NCI-H1694 treated with DMSO at 0.1 percent for 48 hours (cell line): ENCODE measurements at places on chromosomes 7 and 10.

DNA sequence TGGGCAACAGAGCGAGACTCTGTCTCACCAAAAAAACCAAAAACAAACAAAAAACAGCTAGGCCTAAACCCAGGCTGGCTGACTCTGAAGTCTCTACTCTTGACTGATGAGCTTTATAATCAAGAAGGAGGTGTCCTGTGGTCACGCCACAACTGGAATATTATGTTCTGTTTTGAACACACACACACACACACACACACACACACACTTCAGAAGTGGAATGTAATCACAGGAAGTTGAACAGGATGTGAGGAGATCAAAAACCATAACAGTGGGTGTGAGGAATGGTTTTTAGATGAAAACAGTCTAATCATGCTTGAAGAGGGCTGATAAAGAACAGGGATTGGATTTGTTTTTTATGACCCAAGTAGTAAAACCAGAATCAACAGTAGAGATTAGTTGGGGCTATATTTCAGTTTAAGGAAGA lies 51.1 kb upstream of the IL6 start:
- DNase-seq: no peak

DNA sequence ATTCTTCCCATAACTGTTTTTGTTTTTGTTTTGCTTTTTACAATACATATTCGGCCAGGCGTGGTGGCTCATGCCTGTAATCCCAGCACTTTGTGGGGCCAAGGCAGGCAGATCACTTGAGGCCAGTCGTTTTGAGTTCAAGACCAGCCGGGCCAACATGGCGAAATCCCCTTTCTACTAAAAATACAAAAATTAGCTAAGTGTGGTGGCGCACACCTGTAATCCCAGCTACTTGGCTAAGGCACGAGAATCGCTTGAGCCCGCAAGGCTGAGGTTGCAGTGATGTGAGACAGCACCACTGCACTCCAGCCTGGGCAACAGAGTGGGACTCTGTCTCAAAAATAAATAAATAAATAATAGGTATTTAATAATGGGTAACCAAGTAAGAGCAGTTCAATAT lies 2.3 kb downstream of the TM9SF3 start:
- DNase-seq: no peak

DNA sequence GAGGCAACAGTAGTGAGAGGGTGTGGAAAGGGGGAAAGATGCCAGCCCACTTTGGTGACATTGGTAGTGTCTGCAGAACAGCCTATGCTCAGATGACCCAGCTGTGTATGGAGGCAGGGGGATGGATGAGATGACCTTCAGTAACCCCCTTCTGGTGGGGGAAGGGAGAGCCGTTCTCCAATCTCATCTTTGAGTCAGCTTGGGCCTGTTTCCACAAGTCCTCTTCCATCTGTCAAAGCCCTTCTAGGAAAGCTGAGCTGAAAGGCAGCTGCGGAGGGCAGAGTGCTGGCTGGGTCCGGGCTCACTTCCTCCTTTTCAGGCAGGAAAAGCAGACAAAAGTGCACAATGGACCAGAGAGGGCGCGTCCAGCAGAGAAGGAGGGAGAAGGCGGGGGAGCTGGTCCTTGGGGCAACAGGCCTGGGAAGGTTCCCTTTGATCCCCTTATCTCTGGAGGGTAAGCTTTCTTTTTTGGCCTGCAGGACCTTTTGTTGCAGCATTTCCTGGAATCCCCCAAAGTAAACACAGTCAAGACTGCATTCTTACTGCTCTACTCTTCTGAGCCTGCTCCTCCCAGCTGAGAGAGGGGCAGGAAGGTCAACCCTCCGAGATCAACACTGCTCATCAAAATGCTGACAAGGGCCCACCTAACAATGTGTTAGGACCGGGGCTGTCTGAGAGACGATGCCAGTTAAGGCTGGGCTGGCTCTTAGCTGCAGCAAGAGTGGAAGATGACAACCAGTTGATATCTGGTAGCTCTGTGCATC lies 1.2 kb upstream of the LRMDA start:
- peak; percentile 45 for DNase-seq

DNA sequence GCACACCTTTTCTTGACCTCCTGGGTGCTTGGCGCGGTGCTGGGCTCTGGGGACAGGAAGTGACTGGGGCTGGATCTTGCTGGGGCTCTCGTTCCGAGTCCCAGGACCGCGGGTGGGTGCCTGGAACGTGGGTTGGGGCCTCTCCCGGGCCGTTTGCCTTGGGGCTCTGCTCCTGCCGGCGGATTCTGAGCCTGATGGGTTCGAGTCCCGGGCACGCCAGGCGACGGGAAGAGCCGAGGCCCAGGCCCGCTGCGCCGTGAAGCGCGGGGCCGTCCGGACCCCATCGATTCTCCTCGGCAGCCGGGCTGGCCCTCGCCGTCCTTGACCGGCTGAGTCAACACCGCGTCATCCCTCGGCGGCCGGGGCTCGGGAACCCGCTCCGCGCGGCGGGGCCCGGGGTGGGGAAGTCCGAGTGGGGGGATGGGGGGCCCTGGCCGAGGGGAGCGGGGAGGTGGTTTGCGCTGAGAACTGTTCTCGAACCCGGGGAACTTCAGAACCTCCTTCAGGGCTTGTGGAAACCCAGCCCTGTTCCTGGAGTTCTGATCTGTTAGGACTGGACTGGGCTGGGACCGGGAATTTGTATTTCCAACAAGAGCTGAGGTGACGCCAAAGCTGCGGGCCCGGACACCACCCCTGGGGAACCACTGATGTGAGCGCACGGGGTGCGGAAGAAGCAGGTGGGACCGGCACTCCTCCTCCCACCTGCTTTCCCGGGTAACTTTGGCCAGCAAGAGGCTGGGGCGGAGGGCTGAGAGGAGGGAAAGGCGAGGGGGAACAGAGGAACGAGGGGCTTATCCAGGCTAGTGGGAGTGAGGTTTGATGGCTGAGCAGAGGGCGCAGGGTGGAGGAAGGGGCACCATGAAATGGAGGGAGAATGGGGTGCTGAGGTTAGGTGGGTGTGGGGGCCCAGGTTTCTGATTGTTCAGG lies 6.2 kb downstream of the HHEX start:
- DNase-seq: no peak

DNA sequence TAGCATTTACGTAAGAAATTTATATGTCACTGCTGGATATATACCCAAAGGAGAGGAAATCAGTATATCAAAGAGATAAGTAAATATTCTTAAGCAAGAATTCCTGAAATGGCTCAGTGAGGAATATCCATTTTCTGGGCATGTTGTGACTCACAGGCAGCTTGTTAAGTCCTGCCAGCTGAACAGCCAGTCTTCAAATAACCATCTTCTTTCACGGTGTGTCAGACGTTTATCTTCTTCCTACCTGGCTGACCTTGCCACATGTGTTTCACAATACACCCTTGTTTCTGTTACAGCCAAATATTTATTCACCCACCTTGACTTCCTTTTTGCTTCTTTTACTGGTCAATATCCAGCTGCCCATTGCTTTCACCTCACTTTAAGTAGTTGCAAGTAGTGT lies 648.1 kb downstream of the ANKRD7 start:
- no peak for DNase-seq

- DNase-seq: no peak
Measured at GRCh38 chr10:93378997-93379730, 103.0 kb downstream of the MYOF start.

GRCh38 chr10:116907245-116907987 lies 58.1 kb downstream of the ENO4 start:
- DNase-seq: no peak

DNA sequence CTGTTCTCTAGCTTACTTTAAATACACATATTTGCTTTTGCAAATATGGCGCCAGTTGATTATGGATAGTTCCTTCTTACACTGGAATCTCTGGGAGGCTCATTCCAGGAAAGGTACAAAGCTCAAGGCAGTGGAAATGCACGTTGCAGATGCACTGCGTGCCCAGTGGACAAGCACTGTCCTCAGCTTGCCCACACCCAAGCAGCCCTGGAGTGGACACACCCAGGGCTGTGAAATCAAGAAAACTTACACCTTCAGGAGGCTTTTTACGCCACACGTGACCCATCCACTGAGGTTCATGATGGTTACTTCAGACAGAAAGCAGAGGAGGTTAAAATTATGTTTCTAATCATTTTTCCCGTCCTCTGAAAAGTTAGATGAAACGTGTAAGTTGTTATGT lies 248.5 kb downstream of the VTI1A start:
- no peak for DNase-seq

DNA sequence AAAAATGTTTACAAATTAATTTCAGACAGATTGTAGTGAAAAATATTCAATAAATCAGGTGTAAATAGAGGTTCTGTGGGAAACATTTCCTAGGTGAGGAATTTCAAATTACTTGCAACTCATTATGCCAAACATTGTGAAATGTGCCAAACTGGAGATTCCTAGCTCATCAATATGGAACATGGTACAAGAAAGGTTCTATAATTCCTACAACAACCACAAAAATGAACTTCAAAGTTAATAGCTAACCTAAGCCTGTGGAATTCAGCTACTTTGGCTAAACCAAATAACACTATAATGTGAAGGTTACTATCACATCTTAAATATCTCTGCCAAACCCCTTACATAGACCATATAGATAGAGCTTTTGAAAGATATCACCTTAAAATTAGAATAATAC lies 223.3 kb upstream of the HGF start:
- DNase-seq: no peak

DNA sequence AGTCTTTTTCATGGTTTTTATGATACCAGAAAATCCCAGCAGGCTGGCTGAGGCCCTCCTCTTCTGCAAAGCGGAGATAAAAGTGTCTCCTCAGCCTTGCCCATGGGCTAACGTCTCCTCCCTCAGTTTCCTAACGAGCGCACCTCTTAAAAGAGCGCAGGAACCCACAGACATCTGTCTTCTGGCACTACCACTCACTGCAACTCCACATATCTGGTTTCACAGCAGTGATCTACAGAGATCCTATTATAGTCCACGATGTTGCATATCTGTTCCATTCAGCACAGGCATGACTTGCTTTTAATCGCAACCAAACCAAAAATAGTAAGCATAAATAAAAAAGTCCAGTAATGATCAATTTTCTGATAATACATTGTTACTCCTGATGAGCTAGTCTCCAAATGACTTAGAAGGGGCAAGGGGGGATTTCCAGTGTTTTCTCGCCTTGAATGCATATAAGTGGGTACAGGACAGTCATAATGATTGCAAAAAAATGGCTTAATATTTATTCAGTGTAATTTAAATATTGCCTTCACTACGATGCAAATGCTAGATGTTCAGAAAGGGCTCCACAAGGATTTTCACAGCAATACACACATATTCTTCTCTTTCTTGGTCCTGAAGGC lies 20.9 kb downstream of the ANKRD22 start:
- no peak for DNase-seq

DNA sequence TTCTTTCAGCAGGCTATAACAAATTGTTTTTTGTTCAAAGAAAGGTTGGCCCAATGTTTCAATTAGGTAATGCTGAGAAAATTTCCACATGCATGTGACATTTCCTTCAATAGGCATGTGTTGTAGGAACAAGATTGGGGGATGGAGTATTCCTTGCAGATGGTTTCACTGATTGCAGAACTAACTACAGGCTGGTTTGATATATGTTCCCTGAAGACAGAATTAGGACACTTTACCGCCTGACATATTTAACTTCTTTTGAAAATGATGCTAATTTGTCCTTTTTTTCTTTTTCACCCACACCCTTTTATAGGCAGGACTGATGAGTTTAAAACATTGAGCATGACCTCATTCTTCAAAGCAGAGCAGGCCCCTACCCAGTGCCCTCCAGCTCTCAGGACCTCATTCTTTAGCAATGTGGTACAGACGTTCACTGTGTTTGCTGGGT lies 163.3 kb downstream of the CPED1 start:
- no peak for DNase-seq

- DNase-seq: no peak
Measured at GRCh38 chr10:527416-527815, 162.1 kb downstream of the DIP2C start.

- no peak for DNase-seq
Measured at GRCh38 chr10:93435621-93436397, 46.3 kb downstream of the MYOF start.

DNA sequence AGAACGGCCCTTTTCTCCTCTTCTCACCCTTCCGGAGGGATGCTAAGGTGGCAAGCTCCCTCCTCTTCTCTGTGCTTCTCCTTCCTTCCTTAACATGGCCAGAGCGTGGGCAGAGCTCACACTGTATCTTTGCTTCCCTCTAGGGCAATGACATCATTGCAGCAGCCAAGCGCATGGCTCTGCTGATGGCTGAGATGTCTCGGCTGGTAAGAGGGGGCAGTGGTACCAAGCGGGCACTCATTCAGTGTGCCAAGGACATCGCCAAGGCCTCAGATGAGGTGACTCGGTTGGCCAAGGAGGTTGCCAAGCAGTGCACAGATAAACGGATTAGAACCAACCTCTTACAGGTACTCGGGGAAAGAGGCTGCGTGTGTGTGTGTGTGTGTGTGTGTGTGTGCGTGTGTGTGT lies 36.6 kb downstream of the AP3M1 start:
- no peak for DNase-seq

DNA sequence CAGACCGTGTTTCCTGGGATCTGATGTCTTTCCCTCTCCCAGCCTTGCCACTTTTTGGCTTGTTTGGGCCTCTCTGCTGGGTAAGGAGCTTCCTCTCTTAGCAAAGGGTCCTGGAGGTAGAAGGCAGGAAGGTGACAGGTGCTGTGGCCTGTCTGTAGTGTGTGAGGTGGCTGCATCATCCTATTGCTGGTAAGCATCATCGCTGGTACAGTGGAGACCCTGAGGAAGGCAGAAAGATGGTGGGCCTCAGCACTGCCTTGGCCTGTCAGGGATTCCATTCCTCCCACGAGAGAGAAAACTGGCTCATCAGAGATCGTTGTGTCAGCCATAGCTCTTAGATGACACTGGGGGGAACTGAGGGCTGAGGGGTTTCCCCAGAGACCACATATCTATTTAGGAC lies 46.5 kb downstream of the ZMIZ1 start:
- DNase-seq: no peak

DNA sequence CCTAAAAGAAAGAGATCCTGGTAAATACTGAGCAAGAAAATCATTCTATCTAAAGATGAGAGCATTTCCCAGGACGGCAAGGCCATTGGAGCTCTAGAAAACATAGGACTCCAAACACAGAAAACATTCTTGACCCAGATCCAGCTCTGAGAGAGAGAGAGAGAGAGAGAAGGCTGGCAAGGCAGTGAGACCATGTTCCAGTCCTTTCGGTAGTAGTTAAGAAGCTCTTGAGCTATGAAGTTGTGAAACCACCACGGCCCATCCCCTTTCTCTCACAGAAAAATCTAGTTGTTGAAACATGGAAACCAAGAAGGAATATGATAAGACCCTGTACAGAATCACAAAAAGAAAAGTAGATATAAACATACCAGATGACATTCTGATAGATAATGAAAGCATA lies 212.4 kb upstream of the NPSR1 start:
- DNase-seq: no peak

DNA sequence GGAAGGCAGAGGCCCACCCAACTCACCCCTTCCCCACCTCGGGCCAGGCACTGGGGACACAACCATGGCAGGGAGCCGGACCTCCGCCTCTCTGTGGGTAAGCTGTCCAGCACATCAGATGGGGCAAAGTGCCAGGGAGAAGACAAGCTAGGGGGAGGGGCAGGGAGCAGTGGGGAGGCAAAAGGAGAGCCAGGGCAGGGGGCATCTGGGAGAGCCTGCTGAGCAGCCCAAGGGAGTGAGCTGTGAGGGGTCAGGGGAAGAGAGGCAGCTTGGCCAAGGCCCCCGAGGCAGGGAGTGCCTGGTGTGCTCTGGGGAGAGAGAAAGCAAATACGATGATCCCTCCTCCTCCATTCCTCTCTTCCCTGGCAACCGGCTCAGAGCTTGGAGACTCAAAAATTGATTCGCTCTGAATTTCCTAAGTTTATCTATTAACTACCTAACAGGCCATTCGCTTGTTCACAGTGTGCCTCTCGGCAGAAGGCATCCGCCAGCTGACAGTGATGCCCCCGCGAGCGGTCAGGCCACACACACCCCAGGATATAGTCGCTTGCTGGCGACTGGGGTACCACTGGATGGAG lies 4.5 kb downstream of the CAMK2B start:
- DNase-seq: no peak
